ENCODE measurements at places on chromosomes 3 and 15.

DNA sequence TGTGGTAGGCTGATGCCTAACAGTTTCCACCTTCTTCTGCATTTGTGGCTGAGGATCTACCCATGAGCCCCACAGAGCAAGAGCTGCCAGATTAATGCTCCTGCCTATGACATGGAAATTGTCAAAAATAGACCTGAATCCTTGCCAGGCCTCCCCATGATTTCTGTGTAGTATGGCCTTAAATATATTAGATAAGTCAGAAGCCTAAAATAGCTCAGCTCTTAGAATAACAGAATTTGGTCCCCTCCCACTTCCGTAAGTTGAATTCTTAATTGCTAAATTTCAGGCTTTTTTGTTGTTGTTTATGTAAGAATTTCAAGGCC is 129.0 kb downstream of the SERPINI1 start:
- DNase-seq, result no peak

GRCh38 chr3:70608434-70608833 is 296.0 kb upstream of the MDFIC2 start:
- DNase-seq, result no peak

GRCh38 chr3:4323246-4324027 is 20.3 kb downstream of the SETMAR start:
- DNase-seq, result no peak

GRCh38 chr3:46915297-46915822 is 37.8 kb downstream of the PTH1R start:
- DNase-seq, result no peak

- DNase-seq, result no peak
These were observed 225.8 kb upstream of the ICE2 start for GRCh38 chr15:60704717-60705116.

DNA sequence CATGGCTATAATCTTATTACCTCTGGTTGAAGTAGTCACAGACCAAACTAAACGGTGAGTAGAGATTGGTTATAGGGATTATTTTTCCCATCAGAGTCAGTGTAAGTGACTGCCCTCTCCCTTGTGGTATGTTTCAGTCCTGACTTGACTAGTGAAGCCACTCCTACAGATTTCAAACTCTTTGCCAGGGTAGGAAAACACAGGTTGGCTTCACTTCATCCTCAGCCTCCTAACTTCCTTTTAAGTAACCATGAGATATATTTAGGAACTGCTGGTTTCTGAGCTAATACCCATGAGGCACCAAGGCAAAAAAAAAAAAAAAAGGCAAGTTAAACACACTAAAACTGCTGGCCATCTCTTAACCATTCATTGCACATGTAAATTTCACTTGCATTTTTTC is 349.2 kb upstream of the MCTP2 start:
- DNase-seq, result no peak

DNA sequence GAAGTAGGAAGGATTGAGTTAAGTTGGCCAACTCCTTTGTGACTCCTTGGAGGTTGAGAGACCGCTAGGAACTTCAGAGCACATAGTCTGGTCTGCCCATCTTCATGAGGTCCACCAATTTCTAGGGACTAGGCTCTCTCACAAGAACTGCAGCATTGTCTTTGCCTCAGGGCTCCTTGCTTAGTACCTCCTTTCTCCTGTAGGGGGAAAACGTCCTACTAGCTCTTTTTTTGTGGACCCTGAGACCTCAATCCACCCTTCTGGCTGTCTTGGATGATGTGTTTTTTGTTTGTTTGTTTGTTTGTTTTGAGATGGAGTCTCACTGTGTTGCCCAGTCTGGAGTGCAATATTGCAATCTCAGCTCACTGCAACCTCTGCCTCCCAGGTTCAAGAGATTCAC is 21.6 kb downstream of the REC114 start:
- DNase-seq, result peak; percentile 47

DNA sequence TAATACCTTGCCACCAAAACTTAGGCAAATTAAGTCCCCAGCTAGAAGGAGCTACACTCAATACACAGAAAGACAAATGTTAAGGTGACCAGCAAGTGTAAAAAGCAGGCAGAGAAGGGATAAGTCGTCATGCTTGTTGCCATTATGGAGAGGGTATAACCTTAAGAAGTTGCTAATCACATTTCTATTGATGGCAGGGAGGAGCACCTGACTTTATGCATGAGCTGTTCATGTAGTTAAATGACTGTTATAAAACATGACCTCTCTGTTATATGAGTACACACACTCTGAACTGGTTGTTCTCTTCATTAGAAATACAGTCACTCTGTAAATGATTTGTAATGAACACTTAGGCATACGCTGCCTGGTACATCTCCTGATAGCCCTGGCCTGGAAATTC is 6.6 kb upstream of the CCNL1 start:
- DNase-seq, result no peak

- no peak for DNase-seq
These were observed 73.9 kb upstream of the NR2E3 start for GRCh38 chr15:71736286-71736947.

GRCh38 chr3:177604181-177604580 is 406.9 kb upstream of the TBL1XR1 start:
- DNase-seq, result no peak

- no peak for DNase-seq
These were observed 1097.7 kb downstream of the ROBO1 start for GRCh38 chr3:78670094-78670493.

- no peak for DNase-seq
These were observed 403.7 kb downstream of the OXSM start for GRCh38 chr3:26193558-26193957.

- no peak for DNase-seq
These were observed 17.6 kb downstream of the SHQ1 start for GRCh38 chr3:72830452-72831223.

DNA sequence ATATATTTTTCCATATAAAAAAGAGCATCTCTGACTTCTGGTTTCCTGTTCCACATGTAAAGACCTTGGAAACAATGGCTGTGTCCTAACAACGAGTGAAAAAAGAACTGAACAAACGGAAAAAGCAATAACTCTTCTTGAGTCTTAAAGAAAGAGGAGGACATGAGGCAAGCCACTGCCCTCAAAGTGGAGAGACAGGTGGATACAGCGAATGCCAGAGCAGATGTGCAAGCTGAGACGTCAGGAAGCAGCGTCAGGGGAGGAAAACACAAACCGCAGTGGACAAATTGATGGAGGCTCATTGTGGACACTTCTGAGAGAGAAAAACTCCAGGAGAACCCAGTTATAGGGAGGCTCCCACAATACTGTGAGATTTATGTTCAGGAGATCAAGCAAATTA is 208.0 kb upstream of the MME start:
- no peak for DNase-seq

GRCh38 chr3:193592841-193593667 is at the start of gene OPA1:
Gene OPA1 (plus strand): TSS chr3:193593208. CDS start chr3:193593378, 170 bp downstream.
- peak; percentile 90 for DNase-seq

- peak; percentile 17 for DNase-seq
These were observed 727 bp downstream of the NSMCE3 start for GRCh38 chr15:29268706-29269484.

GRCh38 chr3:74067296-74067695 is 442.6 kb upstream of the PDZRN3 start:
- no peak for DNase-seq

- no peak for DNase-seq
These were observed 138.0 kb downstream of the DUT start for GRCh38 chr15:48469271-48469670.

GRCh38 chr3:63067999-63068645 is 192.9 kb upstream of the CADPS start:
- DNase-seq, result peak; percentile 4

DNA sequence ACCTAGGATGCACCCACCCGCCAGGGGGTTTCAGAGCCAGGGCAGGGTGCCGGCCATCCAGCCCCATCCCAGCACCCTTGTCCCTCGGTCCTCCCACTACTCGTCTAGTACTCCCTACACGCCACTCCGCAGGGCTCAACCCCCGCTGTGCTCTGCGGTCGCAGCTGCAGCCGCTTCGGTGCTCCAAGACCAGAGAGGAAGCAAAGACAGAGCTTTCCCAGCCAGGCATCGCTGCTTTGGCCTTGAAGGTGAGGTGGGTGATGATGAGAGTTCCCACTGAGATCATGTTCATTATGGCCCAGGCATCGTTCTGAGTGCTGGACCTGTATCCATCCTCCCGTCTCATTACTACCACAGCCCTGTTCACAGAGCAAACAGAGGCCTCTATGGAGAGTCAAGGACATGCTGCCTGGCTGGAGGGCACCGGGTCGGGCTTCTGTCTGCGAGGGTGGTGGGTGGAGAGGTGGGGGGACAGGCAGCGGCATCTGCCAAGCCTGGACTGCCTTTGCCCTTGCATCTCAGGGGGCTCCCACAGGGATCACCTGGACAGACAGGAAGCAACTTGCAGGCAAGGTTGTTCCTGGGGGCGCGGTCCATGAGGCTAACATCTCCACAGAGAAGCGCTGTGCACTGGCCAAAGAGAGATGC is 66.9 kb downstream of the KLF13 start:
- DNase-seq, result peak; percentile 56

DNA sequence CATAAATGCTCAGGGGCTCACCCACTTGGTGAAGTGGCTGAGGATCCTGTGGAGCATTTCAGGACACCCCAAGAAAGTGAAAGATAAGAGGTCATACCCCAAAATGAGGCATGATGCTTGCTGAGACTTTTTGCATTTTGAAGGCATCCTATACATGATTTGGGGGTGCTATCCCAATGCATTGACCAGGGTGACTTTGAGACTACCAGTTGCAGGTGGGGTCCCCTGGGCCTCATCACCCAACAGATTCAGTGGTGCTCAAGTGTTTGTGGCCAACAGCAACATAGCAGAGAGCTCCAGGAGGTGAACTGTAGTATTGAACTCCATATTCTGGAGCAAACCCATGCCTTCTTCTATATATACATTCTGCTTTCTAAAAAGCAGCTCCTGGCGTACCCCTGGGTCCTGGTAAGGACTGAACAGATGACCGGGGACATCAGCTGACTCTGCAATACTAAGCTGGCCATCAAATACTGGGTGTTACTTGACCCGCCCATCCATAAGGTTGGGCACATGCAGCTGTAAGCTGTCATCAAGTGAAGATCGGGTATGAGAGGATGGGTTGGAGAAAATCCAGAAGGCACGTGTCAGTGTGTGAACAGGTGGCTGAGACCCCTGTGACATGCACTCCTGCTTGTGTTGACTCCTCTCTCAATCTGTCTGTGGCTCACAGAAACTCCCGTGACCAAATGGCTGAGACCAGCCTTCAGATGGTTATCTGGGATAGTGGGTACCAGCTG is 143.3 kb downstream of the KLF13 start:
- no peak for DNase-seq

GRCh38 chr3:15460891-15461531 is 33.6 kb downstream of the EAF1 start:
- no peak for DNase-seq

- DNase-seq, result no peak
These were observed 5.2 kb upstream of the GNAI2 start for GRCh38 chr3:50230794-50231125.

- no peak for DNase-seq
These were observed 129.5 kb downstream of the KCNMB2 start for GRCh38 chr3:178665747-178666146.

- DNase-seq, result peak; percentile 14
These were observed 26.3 kb upstream of the GOLGA6C start for GRCh38 chr15:75231836-75232235.

DNA sequence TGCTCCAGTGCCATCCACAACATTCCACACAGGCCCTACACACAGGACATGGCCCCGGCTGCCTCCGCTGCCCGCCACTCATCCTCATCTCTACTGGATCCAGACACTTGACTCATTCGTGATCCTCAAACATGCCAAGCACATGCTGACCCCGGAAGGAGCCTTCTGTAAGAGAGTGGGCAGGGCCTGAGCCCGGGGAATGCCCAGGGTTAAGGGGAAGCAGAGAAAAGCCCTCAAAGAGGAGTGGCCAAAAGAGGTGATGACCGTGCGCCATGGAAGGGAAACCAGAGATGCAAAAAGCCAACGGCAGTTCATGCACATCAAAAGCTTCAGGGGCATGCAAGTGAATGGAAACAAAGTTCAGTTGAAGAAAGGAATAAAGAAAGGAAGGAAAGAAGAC is 46.1 kb downstream of the RFTN1 start:
- DNase-seq, result no peak

DNA sequence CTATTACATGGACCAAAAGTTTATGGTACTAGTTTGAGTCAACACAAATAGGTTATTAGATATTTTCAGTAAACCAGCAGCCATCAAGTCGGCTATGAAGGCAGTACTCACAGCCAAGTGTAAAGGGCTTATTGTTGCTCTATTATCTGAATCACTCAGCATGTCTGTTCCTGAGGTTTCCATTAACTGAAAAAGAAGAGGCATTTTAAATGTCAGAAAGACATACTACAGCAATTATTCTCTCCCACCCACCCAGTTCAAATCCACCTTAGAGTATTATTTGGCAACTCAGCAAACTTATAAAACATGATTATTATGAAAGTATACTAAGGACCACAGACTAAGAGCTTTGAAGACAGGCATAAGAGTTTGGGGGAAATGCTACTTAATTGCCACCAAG is 93.1 kb downstream of the BTD start:
- DNase-seq, result no peak

DNA sequence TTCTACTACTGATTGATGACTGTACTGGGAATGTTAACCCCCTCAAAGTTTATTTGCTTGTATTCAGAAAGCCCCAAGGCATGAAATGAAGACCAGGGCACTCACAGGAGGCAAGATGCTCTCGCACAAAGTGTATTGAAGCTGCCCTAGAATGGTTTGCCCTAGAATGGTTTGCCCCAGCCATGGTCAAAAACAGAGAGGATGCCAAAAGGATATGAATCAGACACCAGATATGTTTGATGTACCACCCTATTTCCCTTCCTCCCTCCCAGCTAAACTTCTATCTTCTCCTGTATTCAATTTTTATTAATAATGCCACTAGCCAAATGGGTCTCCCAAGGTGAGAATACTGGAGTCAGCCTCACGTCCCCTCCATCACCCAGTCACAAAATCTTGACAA is 101.3 kb downstream of the TMCO5A start:
- no peak for DNase-seq

DNA sequence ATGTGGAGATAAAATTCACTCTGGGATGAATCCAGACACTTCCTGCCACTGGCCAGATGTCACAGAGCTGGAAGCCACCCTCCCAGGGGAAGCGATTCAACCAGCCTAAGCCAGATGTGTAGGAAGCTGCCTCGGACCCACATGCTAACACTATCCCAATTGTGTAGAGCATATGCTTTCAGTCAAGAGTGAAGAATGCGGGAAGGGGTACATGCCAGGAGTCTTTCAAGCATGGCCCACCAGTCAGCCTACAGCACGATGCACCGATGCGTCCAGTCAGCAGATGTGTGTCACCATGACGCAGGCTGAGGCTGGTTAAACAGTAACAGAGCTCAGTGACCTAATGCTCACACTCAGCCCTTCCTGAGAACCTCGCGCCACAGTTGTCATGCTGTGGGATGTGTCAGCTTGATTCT is 38.8 kb upstream of the BNC1 start:
- DNase-seq, result no peak

DNA sequence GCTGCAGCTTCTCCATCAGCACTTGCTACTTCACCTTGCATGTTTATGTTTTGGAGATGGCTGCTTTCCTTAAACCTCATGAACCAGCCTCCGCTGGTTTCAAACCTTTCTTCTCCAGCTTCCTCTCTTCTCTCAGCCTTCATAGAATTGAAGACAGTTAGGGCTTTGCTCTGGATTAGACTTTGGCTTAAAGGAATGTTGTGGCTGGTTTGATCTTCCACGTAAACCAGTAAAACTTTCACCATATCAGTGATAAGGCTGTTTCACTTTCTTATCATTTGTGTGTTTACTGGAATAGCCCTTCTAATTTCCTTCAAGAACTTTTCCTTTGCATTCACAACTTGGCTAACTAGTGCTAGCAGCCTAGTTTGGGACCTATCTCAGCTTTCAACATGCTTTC is 11.7 kb upstream of the GNAT1 start:
- no peak for DNase-seq

GRCh38 chr15:49855917-49856637 is 235.2 kb downstream of the DTWD1 start:
- DNase-seq, result no peak
